ENCODE measurements at places on chromosomes 6 and 20. TPM values are rescaled to one million over a fixed set of nuclear protein-coding genes. Genes with fewer than 3 reads are reported as not detected.

Gene ABHD16B
- not detected for total RNA-seq

Gene C2
- total RNA-seq = 4.1 TPM

Gene TMC2
- total RNA-seq = 3.7 TPM

Gene C6orf58
- total RNA-seq = not detected

Gene CCN5
- total RNA-seq = not detected

Gene CFB
- 2.2 TPM for total RNA-seq

Gene NT5E
- 4.2 TPM for total RNA-seq
